ENCODE measurements at places on chromosomes 2 and 18. TPM values are rescaled to one million over a fixed set of nuclear protein-coding genes. Genes with fewer than 3 reads are reported as not detected.
A peak's percentile ranks its signal among the peaks of the same experiment; 100 is the strongest.

DNA sequence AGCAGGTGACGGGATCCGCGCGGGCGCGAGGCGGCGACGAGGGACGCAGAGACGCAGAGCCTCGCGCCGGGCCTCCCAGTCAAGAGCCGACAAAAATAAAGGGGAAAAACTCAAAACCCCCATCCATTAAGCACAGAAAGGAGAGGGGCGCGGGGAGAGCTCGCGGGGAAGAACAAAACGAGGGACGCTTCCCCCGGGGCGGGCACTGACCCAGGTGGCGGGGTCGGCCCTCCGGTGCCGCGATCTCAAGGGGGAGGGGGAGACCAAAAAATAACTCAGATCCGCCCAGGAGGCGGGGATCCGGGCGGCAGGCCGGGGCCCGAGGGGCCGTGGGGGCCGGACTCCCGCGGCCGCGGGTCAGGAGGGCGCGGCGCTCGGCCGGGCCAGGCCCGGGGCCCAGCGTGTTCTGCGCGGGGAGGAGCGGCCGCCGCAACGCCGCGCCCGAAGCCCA lies 597 bp downstream of the RNF103 start:
- H3K4me1 ChIP-seq: peaks cover 5% of the 10 kb centered on the region
- H3K4me3 ChIP-seq: peak overlapping the region; percentile 93
- H3K27ac ChIP-seq: peak overlapping the region; percentile 85
- peaks cover 12% of the 10 kb centered on the region for H3K27me3 ChIP-seq

DNA sequence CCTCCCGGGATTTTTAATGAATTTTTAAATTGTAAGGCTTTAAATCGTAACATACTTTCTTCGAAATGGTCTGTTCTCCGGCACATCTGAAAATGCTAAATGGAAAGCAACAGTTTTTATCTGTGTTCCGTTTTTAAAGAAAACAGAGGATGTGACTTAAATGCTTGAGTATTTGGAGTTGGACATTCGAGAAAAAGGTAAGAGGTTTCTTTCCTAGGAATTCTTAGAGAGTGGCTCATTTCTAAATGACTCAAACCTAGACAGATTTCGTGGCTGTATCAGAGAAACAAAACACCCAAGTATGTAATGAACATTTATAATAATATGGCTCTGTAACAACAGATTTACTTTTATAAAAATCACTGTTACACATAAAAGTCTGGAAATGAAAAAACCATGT lies 177.6 kb upstream of the CCDC68 start:
- H3K27ac ChIP-seq: no peak overlapping the region
- H3K4me3 ChIP-seq: no peak overlapping the region
- no peaks in the 10 kb centered on the region for H3K4me1 ChIP-seq
- no peaks in the 10 kb centered on the region for H3K36me3 ChIP-seq
- no peaks in the 10 kb centered on the region for H3K27me3 ChIP-seq

DNA sequence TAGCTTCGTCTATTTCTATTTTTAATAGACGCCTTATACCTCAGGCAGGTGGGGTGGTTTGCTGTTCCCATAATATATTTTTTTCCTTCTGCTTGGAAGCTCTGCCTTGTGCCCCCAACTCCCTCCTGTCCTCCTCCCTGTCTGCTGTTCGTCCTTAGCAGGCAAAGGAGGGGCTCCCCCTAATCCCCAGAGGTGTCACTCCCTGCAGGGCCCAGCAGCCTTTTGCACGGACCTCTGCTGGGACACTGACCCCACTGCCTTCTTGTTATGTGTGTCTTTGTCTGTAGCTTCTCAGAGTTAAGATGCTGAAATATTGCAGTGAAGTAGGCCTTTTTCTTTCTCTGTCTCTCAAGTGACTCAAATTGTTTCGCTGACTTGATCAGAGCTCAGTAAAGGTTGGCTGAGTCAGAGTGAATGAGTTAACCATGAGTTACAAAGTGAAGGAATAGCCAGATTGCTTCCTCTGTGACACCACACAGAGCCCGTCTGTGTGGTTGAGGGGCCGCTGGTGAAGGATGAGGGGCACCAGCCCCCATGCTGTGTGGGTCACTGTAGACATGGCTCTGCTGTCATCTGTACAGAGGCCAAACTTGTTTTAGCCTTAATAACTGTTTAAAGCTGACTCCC lies 47.7 kb downstream of the PRKCE start:
- H3K4me3 ChIP-seq: peak overlapping the region; percentile 68
- peaks cover 32% of the 10 kb centered on the region for H3K4me1 ChIP-seq
- no peaks in the 10 kb centered on the region for H3K27me3 ChIP-seq
- H3K36me3 ChIP-seq: no peaks in the 10 kb centered on the region
- H3K27ac ChIP-seq: peak overlapping the region; percentile 52

GRCh38 chr18:70621710-70622109 lies 332.9 kb downstream of the SOCS6 start:
- no peaks in the 10 kb centered on the region for H3K36me3 ChIP-seq
- H3K27me3 ChIP-seq: no peaks in the 10 kb centered on the region
- H3K4me3 ChIP-seq: peak overlapping the region; percentile 0
- peaks cover 10% of the 10 kb centered on the region for H3K4me1 ChIP-seq
- peak overlapping the region; percentile 54 for H3K27ac ChIP-seq
- DNase-seq: no peak

DNA sequence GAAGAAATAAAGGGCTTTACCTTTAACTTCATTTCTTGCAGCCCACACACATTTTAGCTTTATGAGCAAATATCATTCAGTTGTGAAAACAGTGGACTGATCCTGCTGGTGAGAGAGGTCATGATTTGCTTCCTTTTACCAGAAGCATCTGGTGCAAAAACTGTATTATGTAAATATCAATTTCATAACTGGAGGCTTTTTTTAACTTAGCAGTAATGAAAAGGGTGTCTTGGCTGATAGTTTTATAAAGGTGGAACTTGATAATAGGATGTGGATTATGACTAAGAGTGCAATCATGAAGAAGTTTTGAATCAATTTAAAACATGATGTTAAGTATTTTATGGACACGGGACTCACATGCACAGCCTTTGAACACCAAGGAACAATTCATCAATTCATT lies 304.4 kb downstream of the GULP1 start:
- no peak overlapping the region for H3K4me3 ChIP-seq
- no peaks in the 10 kb centered on the region for H3K36me3 ChIP-seq
- no peak overlapping the region for H3K27ac ChIP-seq
- H3K27me3 ChIP-seq: no peaks in the 10 kb centered on the region
- no peaks in the 10 kb centered on the region for H3K4me1 ChIP-seq
- no peak for DNase-seq

The BMP10 gene
- total RNA-seq: not detected
